ENCODE measurements at places on chromosomes 5 and 9.

- peak overlapping the region; percentile 19 for H3K4me3 ChIP-seq
- peaks cover 4% of the 10 kb centered on the region for H3K4me1 ChIP-seq
- no peaks in the 10 kb centered on the region for H3K27me3 ChIP-seq
- DNase-seq = no peak
- no peaks in the 10 kb centered on the region for H3K36me3 ChIP-seq
- H3K27ac ChIP-seq = peak overlapping the region; percentile 47
Measured at GRCh38 chr5:168613396-168613795, 34.2 kb upstream of the PANK3 start.

DNA sequence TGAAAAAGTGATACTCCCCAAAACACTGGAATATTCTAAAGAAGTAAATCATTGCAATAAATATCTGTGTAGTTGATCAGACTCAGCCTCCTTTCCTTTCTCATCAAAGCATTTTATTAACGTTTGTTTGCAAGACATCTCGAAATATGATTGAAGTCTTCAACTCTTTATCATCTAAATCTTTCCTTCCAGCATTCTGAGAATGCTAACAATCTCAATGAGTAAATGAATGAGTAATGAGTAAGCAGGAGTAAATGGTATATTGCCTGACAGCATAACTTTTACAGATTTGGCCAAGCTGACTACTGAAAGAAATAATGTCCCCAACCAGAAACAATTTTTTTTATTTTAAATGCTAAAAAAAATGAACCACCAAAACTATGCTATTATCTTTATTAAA lies 157.1 kb downstream of the SLCO4C1 start:
- no peak overlapping the region for H3K27ac ChIP-seq
- no peak for DNase-seq
- H3K4me1 ChIP-seq = no peaks in the 10 kb centered on the region
- no peak overlapping the region for H3K4me3 ChIP-seq

DNA sequence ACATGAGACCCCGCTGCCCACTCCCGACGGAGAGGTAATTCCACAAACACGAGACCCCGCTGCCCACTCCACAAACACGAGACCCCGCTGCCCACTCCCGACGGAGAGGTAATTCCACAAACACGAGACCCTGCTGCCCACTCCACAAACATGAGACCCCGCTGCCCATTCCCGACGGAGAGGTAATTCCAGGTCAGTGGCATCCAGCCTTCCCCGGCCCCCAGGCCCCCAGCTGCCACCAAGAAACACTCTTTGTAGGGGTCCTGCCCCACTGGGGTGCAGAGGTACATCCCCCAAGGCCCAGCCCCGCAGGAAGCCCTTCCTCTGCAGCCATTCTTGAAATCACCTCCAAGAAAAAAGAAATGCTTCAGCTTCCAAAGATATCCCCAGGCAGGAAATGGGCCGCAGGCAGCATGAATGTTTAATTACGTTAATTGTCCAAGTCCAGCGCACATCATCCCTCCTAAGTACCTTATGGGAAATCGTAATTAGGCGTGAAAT lies 115.9 kb downstream of the ADAMTS2 start:
- H3K4me3 ChIP-seq = no peak overlapping the region
- DNase-seq = no peak
- H3K4me1 ChIP-seq = no peaks in the 10 kb centered on the region
- no peaks in the 10 kb centered on the region for H3K36me3 ChIP-seq
- no peak overlapping the region for H3K27ac ChIP-seq
- no peaks in the 10 kb centered on the region for H3K27me3 ChIP-seq

DNA sequence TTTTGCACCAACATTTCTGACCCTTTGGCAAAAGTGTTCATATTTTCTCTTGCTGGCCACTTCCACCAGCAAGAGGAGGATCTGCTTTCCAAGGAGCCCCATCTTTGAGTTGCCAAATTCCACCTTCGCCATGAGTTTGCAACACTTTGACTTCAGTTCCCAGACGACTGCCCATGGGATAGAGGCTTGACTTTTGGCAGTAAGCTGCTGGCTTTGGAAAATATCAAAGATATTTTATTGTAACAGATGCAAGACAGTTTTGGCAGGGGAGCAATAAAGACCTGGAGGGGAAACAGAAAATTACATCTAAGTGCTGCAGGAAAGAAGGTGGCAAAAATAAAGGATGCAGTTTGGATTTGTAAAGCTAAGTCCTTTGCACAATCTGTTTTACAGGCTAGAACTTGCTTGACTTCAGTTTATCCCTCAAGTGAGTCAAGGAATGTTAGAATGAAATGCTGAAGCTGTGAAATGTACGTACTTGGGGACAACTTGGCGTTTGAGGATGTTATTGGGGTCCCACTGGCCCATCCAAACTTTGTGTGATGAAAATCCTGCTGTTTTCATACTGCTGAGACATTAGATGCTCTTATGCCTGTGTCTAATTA lies 232.9 kb downstream of the GOLPH3 start:
- no peak overlapping the region for H3K4me3 ChIP-seq
- H3K27ac ChIP-seq = no peak overlapping the region
- no peaks in the 10 kb centered on the region for H3K27me3 ChIP-seq

GRCh38 chr9:35951736-35952135 lies 6.2 kb downstream of the OR2S2 start:
- peaks cover 19% of the 10 kb centered on the region for H3K4me1 ChIP-seq
- H3K4me3 ChIP-seq = no peak overlapping the region
- H3K27ac ChIP-seq = no peak overlapping the region

- H3K4me3 ChIP-seq = no peak overlapping the region
- H3K36me3 ChIP-seq = peaks cover 23% of the 10 kb centered on the region
- H3K4me1 ChIP-seq = no peaks in the 10 kb centered on the region
- no peak for DNase-seq
- no peak overlapping the region for H3K27ac ChIP-seq
Measured at GRCh38 chr5:37005252-37005651, 128.7 kb downstream of the NIPBL start.

DNA sequence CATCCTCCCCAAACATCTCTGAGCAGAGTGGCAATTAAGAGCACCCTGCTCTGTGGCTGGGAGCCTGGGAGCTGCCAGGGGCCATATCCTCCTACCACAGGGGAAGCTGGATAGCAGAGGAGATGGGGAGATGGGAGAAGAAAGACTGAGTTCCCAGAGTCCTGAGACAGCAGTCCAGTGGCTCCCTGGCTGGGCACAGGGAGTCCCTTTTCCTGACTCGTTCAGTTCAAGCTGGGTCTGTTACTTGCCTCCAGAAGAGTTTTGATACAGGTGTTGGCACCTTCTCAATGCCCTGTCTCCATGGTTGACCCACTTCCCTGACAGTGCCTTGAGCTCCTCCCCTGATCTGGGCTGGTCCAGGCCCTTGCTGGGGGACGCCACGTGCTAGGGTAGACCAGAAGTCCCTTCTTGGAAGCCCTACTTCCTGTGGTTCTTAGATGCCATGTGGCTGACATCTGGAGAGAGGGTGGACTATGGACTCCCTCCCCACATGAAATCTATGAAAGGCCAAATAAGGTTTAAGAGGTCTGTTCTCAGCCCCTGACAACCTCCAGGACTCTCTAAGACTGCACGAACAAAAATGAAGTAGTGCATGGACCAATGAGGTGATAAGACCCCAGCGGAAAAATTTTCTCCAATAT lies 166.2 kb downstream of the AUH start:
- no peak overlapping the region for H3K27ac ChIP-seq
- H3K36me3 ChIP-seq = no peaks in the 10 kb centered on the region
- H3K27me3 ChIP-seq = no peaks in the 10 kb centered on the region
- H3K4me1 ChIP-seq = peaks cover 20% of the 10 kb centered on the region

DNA sequence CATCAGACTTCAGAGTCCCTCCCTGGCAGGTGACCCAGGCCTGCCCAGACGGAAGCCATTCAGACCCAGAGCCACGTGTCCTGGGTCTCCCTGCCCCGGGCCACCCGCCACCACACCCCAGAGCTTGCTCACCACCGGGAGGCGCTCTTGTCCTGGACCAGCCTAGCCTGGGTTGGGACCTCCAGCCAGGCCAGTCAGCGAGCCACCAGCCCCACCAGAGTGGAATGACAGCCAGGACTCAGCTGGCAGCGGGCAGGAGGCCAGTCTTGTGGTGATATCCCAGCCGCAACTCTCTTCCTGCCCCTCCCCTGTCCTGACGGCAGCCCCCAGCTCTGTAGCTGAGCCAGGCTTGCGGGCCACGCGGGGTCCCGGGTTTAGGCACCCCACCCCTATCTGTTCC lies 1.7 kb upstream of the PTGDS start:
- H3K36me3 ChIP-seq = no peaks in the 10 kb centered on the region
- no peak overlapping the region for H3K4me3 ChIP-seq
- no peak for DNase-seq

- H3K27me3 ChIP-seq = no peaks in the 10 kb centered on the region
- no peak overlapping the region for H3K4me3 ChIP-seq
- H3K36me3 ChIP-seq = no peaks in the 10 kb centered on the region
- H3K4me1 ChIP-seq = no peaks in the 10 kb centered on the region
- H3K27ac ChIP-seq = no peak overlapping the region
Measured at GRCh38 chr5:127995556-127995955, 88.0 kb upstream of the SLC12A2 start.

DNA sequence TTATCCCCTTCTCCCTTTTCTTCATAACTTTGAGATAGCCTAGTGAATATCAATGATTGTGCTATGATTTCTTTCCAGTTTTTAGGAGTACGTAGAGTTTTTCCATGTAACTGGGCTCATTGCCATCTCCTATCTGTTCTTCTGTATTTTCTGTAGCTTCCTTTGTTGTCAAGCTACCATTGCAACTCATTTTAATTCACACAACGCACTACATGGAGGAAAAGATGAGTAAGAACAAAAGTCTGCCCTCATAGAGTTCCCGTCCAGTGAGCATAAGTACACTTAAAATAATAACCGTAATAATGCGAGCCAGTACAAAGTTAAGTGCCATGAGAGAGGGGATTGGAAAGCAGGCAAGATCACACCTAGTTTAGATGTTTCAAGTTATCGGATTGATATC lies 177.7 kb downstream of the PAM start:
- DNase-seq = no peak
- no peaks in the 10 kb centered on the region for H3K4me1 ChIP-seq
- no peak overlapping the region for H3K27ac ChIP-seq
- H3K4me3 ChIP-seq = no peak overlapping the region
- no peaks in the 10 kb centered on the region for H3K27me3 ChIP-seq

- no peak overlapping the region for H3K27ac ChIP-seq
- H3K27me3 ChIP-seq = no peaks in the 10 kb centered on the region
- DNase-seq = no peak
- peaks cover 5% of the 10 kb centered on the region for H3K4me1 ChIP-seq
- H3K4me3 ChIP-seq = no peak overlapping the region
- no peaks in the 10 kb centered on the region for H3K36me3 ChIP-seq
Measured at GRCh38 chr5:172699999-172700364, 58.9 kb downstream of the NEURL1B start.

GRCh38 chr9:33158843-33159776 lies 8.0 kb downstream of the B4GALT1 start:
- peak overlapping the region; percentile 91 for H3K27ac ChIP-seq
- peak overlapping the region; percentile 8 for H3K4me3 ChIP-seq
- DNase-seq = peak; percentile 62

- no peak overlapping the region for H3K4me3 ChIP-seq
- DNase-seq = no peak
- H3K4me1 ChIP-seq = no peaks in the 10 kb centered on the region
Measured at GRCh38 chr5:143662020-143662419, 149.9 kb upstream of the HMHB1 start.

DNA sequence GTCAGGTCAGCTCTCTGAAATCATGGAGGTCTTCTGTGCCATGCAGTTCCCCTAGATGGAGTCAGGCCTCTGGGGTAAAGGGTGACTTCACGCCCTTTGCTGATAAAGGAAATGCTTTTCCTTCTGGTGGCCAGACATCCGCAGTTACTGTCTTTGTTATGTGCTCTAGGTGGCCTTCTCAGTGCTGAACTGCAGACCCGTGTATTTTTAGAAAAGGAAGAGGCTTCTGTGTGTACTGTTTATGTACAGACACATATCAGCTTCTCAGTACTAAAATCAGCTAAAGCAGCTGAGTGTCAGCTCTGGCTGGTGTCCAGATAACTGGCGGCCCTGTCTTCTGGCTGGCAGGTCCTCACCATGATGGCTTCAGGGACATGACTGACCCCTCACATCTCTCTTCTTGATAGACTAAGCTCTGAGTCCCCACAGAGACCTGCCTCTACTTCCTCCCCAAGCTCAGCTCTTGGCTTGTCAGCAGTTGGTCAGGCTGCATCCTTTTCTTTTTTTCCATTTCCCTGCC lies 75.3 kb downstream of the ARHGAP26 start:
- H3K27ac ChIP-seq = no peak overlapping the region
- no peaks in the 10 kb centered on the region for H3K27me3 ChIP-seq
- H3K36me3 ChIP-seq = no peaks in the 10 kb centered on the region

GRCh38 chr9:121312169-121312568 lies 44.2 kb downstream of the GSN start:
- H3K27ac ChIP-seq = no peak overlapping the region
- DNase-seq = no peak
- no peaks in the 10 kb centered on the region for H3K36me3 ChIP-seq
- no peaks in the 10 kb centered on the region for H3K4me1 ChIP-seq
- H3K4me3 ChIP-seq = no peak overlapping the region
- H3K27me3 ChIP-seq = no peaks in the 10 kb centered on the region

- peaks cover 20% of the 10 kb centered on the region for H3K36me3 ChIP-seq
- no peak overlapping the region for H3K27ac ChIP-seq
Measured at GRCh38 chr9:133352635-133353340, 3.5 kb downstream of the SURF1 start.

DNA sequence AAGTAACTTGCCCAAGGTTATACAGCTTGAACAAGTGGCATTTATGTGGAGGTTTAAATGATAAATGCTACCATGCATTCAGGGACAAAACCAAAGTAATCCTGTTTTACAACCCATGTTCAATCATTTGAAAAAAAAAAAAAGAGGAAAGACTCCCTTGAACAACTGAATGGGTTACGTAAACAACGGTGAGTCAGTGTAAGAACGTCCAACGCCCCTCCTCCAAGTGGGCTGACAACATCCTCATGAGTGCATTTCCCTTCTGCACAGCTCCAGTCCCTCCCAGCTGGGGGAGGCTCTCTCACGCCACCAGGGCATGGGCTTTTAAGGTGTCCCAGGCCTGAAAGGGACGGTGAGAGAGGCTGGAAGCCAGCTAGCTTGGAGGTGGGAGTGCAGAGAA lies 90.0 kb downstream of the PRRT1B start:
- peaks cover 7% of the 10 kb centered on the region for H3K36me3 ChIP-seq
- H3K4me1 ChIP-seq = peaks cover 12% of the 10 kb centered on the region
- no peaks in the 10 kb centered on the region for H3K27me3 ChIP-seq
- peak; percentile 40 for DNase-seq
- H3K4me3 ChIP-seq = no peak overlapping the region
- H3K27ac ChIP-seq = peak overlapping the region; percentile 36

- no peak for DNase-seq
- H3K27ac ChIP-seq = no peak overlapping the region
- no peaks in the 10 kb centered on the region for H3K27me3 ChIP-seq
- H3K4me1 ChIP-seq = peaks cover 74% of the 10 kb centered on the region
- H3K4me3 ChIP-seq = peak overlapping the region; percentile 2
Measured at GRCh38 chr5:68271124-68271523, 55.6 kb downstream of the PIK3R1 start.
